ENCODE measurements at places on chromosomes 11 and 22.

GRCh38 chr11:62458212-62459002 is 39.6 kb downstream of the SCGB1A1 start:
- no peak for DNase-seq

- DNase-seq, result no peak
Measured at GRCh38 chr11:96061730-96062129, 137.8 kb upstream of the MTMR2 start.

DNA sequence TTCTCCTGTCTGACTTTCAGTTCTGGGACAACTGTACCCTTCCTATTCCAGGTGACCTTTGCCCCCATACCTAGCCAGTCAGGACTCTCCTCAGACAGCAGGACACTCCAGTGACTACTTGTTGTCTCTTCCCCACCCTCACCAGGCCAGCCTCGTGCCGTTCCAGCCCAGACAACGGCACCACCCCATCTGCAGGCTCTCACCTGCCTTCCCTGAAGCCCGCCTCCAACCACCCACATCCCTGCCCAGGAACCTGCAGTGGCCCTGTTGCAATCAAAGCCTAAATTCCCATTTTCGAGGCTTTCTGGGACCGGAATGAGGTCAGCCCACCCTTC is 3.7 kb downstream of the IL2RB start:
- no peak for DNase-seq

DNA sequence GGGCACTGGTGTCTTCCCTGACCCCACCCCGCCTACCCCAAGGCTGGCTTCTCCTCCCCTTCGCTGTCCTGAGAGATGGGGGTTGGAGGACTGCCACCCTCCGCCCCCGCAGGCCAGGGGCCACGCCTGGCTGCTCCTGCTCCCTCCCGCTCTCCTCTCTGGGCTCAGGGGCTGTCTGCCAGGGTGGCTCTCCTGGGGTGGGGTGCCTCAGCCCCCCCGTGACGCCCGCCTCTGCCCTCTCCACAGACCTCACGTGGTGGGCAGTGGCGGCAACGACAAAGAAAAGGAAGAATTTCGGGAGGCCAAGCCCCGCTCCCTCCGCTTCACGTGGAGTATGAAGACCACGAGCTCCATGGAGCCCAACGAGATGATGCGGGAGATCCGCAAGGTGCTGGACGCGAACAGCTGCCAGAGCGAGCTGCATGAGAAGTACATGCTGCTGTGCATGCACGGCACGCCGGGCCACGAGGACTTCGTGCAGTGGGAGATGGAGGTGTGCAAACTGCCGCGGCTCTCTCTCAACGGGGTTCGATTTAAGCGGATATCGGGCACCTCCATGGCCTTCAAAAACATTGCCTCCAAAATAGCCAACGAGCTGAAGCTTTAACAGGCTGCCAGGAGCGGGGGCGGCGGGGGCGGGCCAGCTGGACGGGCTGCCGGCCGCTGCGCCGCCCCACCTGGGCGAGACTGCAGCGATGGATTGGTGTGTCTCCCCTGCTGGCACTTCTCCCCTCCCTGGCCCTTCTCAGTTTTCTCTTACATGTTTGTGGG is 8.1 kb downstream of the RCOR2 start:
- DNase-seq, result no peak

GRCh38 chr11:2375964-2376551 is 1.1 kb upstream of the CD81 start:
- no peak for DNase-seq

DNA sequence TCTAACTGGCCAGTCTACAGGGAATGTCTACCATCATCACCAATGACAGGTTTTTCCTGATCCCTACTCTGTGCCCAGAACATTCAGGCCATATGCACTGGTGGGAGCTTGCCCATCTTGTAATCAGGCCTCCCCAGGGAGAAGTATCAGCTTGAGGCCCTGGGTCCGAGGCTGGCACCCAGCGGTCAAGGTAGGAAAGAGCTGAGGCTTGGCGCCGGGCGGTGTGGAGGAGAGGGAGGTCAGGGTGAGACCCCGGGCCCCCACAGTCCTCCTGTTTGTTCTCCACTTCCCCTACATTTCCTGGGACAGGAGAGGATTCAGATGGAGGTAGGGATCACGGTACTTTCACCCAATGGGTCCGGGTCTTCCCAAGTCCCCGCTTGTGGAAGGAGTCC is 15.5 kb downstream of the TSKU start:
- no peak for DNase-seq
